ENCODE measurements at places on chromosomes 6 and 20. TPM values are rescaled to one million over a fixed set of nuclear protein-coding genes. Genes with fewer than 3 reads are reported as not detected.

The SENP6 gene
- 157 TPM for total RNA-seq

The GLP1R gene
- total RNA-seq = not detected

DNA sequence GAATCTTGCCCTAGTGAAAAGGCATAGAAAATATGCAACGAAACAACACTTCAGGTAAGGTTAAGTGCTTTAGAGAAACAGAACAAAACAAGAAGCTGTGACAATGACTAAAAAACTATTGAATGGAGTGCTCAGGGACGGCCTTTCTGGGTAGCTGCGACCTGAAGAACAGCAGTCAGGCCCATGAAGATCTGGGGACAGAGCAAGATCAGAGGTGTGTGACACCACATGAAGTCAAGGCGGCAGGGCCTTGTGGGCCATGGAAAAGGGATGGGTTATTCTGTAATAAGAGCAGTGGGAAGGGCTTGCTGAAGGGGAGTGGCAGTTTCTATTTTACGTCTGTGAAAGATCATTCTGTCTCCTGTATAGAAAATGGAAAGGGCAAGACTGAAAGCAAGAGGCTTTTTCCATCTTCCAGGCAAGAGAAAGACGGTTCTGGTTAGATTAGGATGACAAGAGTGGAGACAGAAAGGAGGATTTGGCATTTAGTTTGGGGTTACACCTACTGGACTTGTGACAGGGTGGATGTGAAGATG, 5.1 kb downstream of the UBE2V1 start:
- DNase-seq = no peak
- H3K4me3 ChIP-seq = no peak overlapping the region
- H3K4me1 ChIP-seq = peaks cover 46% of the 10 kb centered on the region
- H3K36me3 ChIP-seq = peaks cover 2% of the 10 kb centered on the region
- no peaks in the 10 kb centered on the region for H3K27me3 ChIP-seq

DNA sequence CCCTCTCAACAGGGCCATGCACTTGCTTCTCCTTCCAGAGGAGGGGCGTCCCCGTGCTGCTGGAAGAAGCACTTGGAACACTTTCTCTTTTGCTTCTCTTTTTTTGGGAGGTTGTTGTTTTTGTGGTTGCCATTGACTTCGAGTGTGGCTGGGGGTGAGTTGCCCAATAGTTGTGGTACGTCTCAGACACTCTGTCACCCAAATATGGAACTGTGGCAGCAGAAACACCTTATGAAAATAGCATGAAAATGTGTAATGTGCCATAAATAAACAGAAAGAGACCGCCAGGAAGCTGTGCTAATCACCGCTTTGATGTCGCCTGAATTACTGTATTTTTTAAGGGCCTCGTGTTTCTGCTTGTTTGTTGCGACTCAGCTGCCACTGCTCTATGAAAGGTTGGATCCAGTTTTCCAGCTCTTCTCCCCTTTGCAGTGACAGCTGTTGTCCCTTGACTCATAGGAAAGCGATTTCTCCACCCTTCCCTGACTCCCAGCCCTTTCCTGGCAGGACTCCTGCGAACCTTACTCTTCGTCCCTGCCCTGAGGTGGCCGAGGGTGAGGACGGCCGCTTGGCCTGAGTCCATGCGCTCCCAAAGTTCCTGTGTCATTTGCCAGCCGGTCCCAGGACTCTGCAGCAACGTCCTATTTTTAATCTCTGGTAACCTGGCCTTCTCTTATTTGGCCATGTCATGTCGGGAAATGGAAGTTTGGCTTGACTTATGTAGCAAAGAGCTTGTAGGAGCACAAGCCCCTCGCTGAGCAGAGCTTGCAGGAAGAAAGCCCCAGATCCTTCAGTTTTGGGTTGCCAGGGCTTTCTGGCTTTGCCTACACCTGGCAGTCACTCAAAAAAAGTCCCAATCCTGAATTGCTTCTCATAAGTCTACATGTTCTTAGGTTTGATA, 694.6 kb downstream of the QKI start:
- H3K4me1 ChIP-seq = no peaks in the 10 kb centered on the region
- H3K27me3 ChIP-seq = no peaks in the 10 kb centered on the region
- H3K4me3 ChIP-seq = no peak overlapping the region

GRCh38 chr6:1820165-1820564, 210.4 kb downstream of the FOXC1 start:
- DNase-seq = no peak
- H3K27ac ChIP-seq = peak overlapping the region; percentile 59
- H3K36me3 ChIP-seq = peaks cover 3% of the 10 kb centered on the region

GRCh38 chr20:64071341-64072332, 7.7 kb downstream of the RGS19 start:
- H3K36me3 ChIP-seq = no peaks in the 10 kb centered on the region
- no peak overlapping the region for H3K4me3 ChIP-seq
- DNase-seq = no peak

The PDYN gene
- not detected for total RNA-seq

DNA sequence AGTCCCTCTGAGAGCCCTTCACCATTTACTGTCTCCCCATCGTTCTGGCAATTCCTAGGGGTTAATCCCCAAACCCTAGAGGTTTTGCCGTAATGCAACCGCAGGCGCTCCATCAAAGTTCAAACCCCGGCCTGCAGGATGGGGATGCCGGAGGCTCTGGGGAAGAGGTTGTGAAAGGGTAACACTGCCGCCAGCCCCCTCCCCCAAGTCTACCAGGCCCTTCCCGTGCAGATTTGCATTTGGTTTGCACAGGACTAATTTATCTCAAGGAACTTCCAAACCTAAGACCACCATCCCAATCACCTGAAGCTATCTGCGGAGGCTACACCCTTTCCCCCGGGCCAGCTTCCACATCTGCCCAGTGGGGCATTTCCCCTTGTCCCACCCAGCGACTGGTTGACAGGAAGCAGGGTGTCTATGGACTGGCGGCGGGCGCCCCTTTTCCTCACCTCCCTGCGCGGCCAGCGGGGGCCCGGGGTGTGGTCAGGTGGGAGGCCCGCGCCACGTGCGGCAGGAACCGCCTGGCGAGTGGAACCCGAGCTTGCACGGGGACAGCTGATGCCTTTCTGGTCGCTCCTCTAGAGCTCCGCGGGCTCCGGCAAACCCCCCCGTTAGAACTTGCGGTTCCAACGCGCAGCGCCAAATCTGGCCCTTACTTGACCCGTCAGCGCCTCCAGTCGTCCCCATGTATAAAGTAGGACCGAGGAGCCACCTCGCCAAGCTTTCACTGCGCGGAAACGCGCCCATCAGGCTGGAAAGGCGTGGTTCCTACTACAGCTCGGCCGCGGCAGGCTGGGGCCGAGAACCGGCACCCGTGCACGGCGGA, 9.4 kb upstream of the SLC4A11 start:
- no peak overlapping the region for H3K27ac ChIP-seq
- no peaks in the 10 kb centered on the region for H3K4me1 ChIP-seq
- DNase-seq = no peak
- no peak overlapping the region for H3K4me3 ChIP-seq
- peaks cover 11% of the 10 kb centered on the region for H3K36me3 ChIP-seq

The SLC35D3 gene
- total RNA-seq = 0.13 TPM

The SAMD3 gene
- total RNA-seq = 0.38 TPM

The RIPPLY2 gene
- total RNA-seq = not detected

DNA sequence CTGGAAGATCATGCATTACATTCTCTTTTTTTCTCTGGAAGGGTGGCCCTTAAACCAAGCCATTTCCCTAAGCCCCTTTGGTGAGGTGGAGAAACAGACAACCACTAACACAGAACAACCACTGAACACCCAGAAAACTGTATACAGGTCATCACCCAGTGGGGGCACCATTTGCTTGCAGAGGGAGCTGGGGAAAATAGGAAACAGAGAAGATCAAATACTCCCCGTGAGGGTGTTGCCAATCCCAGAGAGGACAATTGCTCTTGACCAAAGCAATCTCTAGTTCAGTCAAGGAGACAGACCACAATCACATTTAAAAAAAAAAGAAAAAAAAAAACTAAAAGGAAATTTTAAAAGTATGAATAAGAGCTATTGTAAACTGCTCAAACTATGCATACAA, 865 bp upstream of the DAAM2 start:
- H3K4me1 ChIP-seq = peaks cover 27% of the 10 kb centered on the region
- DNase-seq = no peak
- H3K27ac ChIP-seq = no peak overlapping the region
- peak overlapping the region; percentile 40 for H3K4me3 ChIP-seq
- no peaks in the 10 kb centered on the region for H3K36me3 ChIP-seq

GRCh38 chr20:1225783-1226654, at the start of gene RAD21L1:
Gene RAD21L1 (plus strand): TSS chr20:1226044. CDS start chr20:1228454, 2,410 bp downstream.
- DNase-seq = peak; percentile 81
- H3K27me3 ChIP-seq = peaks cover 54% of the 10 kb centered on the region
- no peaks in the 10 kb centered on the region for H3K36me3 ChIP-seq
- peak within 1 kb of the TSS; percentile 69 for H3K4me3 ChIP-seq

Data from mesothelial cell of epicardium (in vitro differentiated cells).